GM06990 (cell line): ENCODE measurements at places on chromosomes 6 and 20.

- no peak for DNase-seq
These were observed 53.9 kb downstream of the ADNP start for GRCh38 chr20:50877232-50877743.

DNA sequence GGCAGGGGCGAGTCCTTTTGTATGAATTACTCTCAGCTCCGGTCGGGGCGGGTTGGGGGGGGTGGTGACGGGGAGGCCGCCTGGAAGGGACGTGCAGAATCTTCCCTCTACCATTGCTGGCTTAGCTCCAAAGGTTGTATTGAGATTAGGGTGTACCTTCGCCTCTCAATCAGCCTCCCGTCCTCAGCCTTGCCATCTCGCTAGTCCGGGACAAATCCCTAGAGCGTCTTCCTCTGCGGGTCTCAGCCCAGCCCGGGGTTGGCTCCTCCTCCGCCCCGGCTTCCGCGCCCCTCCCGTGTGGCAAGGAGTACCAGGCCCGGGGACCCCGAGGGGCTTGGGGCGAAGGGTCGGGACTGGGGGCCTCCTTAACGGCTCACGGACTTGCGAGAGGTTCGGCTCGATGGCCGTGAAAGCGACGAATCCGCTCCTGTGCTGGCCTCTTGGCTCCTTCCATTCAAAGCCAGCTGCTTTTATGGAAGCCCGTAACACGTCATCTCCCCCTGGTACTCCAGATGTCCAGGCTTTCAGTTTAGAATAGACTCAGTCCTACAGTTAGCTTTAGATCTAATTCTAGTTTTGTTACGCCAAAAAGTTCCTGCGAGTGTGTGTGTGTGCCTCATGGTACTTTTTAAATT, 636 bp upstream of the EEF1A1 start:
- no peak for DNase-seq

DNA sequence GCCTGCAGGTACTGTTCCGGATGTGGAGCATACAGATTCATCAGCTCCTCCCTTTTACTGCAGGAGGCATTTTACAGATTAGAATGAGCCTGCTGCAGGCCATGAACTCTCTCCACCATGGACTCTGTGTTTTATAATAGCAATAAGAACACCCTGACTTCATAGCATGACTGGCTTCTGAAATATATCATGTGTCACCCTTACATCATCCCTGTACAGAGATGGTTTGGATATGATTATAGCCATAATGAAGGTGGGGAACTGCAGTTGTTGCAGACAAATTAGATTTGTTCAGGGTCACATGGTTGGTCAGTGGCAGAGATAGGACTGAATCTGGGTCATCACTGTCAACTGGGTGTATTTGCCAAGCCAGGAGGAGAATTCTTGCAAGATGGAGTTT, 100.7 kb downstream of the FOXO3 start:
- no peak for DNase-seq

- no peak for DNase-seq
These were observed 14.3 kb upstream of the ELOVL2 start for GRCh38 chr6:11058406-11058805.

DNA sequence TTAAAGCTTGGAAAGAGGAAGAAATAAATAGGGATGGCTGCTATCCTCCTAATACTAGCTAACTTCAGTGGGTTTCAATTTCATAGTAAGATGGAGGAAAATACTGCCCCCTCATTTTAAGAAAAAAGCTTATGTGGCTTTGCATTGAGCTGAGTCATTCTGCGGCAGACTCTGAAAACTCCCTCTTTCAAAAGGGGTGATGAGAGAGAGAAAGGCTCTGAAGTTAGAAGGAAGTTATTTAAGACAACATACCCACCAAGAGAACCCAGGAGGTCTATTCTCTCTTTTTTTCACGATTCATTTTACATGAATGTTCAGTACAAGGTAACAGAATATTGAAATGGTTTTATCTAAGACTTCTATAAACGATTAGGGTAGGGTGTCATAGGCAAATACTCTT, 4.5 kb downstream of the PRDM13 start:
- no peak for DNase-seq

GRCh38 chr6:105900125-105900937, 185.8 kb upstream of the PRDM1 start:
- no peak for DNase-seq

DNA sequence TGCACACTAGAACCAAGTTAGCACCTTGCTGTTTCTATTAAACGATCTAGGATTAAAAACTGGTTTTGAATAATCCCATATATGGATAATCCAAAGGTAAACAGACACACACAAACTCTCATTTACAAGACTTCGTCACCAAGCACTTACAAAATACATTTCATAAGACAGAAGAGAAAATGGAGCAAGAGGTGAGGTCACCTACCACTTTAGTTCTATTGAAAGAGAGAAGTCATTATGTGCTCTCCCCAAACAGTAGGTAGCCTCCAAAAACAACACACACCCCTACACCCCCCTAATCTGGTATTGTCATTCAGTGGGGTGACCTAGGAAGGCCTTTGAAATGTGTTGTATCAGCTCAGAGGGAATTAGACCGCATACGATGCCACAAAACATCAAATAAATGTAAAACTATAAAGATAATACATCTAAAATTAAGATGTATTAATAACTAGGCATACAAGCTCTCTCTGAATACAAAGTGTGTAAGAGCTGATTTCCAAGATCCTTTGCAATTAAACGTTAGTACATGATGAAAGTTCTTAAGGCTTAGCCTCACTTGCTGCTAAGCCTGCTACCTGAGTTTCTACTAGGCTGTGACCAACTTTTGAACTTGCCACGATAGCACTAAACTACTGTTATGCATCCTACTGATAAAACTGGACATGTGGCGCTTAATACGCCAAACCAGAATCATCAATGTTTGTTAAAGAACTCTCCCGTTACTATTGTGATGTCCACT, 1.6 kb downstream of the SRPK1 start:
- peak; percentile 19 for DNase-seq

- no peak for DNase-seq
These were observed 28.2 kb downstream of the ZNF337 start for GRCh38 chr20:25668446-25668845.

GRCh38 chr6:51300510-51300909, 481.8 kb downstream of the TFAP2B start:
- no peak for DNase-seq

DNA sequence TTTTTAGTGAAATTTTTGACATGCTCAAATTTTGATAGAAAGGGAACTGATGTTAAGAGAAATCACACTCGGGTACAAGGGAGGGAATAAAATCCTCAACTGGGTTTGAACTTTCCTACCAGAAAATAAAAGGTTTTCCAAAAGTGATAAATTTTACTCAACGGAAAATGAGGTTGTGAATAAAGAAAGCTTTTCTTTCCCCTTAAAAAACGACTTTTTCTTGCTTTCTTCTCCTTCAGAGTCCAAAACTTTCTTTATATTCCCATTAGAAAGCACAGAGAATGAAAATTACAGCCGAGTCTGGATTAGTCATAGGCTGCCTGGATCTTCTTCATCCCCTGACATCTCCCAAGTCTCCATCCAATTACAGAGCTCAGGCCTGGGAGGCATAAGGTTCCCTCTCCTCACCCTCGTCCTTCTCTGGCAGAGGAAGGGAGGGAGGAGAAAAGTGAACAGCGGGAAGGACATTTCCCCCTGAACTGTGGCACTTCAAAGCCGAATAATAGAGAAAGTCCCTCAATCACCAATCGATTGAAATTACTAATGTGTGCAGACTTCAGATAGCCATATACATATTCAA, 28.1 kb upstream of the QKI start:
- no peak for DNase-seq
